ENCODE measurements at places on chromosomes 6 and 20. TPM values are rescaled to one million over a fixed set of nuclear protein-coding genes. Genes with fewer than 3 reads are reported as not detected.

- DNase-seq = no peak
Measured at GRCh38 chr6:122622479-122622878, 12.3 kb downstream of the PKIB start.

DNA sequence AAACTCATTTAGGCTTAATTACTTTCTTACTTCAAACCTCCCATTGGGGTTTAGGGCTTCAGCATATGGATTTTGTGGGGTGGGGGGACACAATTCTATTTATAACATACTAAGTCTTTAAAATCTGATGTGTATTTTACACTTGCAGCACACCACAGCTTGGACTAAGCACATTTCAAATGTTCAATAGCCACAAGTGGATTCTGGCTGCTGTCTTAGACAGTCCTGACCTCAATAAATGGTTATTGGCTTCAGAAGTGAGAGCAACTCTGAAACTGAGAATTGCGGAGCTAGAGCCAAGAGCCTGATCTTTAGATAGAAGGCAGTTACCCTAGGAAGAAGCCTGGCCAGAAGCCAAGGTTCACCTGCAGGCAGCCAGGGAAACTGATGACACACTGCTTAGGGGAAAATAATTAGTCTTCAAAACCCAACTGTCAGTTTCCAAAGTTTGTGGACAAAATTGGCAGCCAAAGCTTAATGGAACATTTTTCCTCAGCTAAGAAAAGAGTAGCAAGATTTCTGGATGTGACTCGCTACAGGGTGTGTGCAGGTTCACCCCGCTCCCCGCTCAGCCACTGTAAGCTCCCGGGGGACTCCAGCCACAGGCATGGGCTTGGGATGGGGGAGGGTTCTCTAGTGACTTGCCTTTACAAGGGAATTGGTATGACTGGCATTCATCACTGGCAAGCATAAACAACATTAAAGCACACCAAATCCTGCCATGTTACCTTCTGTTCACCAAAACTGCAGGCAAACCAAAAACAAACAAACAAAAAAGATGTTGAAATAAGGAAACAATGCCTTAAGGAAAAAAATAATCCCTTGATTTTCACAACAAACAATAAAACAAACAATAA lies 219.8 kb downstream of the TFAP2A start:
- no peak for DNase-seq

DNA sequence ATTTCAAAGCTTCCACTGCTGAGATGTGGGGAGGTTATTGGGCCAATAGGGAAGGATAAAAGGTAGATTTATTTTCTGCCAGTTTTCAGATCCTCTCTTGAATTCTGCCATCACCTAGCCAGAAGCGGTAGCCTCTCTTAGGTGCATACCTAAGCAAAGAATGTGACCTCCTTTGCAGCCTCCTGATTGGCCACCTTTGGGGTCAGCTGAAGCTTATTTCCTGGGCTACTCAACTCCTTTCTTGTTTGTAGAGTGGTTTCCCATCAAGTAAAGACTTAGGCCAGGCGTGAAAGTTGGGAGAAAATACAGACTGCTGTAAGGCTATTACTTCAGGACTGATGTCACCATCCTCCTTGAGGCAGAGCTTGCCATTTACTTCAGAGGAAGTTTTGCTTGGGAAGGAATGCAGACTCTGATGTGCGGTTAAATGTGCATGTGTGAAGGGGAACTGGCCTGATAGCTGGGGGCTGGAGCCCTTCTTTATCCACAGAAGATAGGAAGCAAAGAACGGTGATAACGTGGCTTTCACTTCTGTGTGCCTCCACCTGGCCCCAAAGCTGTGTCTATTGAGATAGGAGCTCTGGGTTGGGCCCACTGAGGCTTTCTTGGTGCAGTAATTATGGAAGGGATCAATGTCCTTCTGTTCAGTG lies 70.1 kb downstream of the TRMT11 start:
- no peak for DNase-seq

- no peak for DNase-seq
Measured at GRCh38 chr20:697826-698225, 22.2 kb upstream of the SCRT2 start.

- DNase-seq = no peak
Measured at GRCh38 chr20:32562495-32562911, 22.6 kb downstream of the NOL4L start.

GRCh38 chr6:50070101-50070500 lies 20.4 kb upstream of the DEFB112 start:
- no peak for DNase-seq

- DNase-seq = no peak
Measured at GRCh38 chr6:148818939-148819575, 72.2 kb downstream of the UST start.

GRCh38 chr20:40670253-40670652 lies 18.8 kb downstream of the MAFB start:
- DNase-seq = no peak

GRCh38 chr20:40689100-40689942 lies at the start of gene MAFB:
Gene MAFB, minus strand, starts transcription at chr20:40689236. Its CDS starts 386 bp downstream, at chr20:40688850.
- DNase-seq = peak; percentile 97

The VSTM2L gene
- 0.78 TPM for total RNA-seq

The CRISP3 gene
- 5.1 TPM for total RNA-seq

The KIFC1 gene
- 19.5 TPM for total RNA-seq

The SLC22A3 gene
- 15.8 TPM for total RNA-seq

The HLA-DRA gene
- 126 TPM for total RNA-seq
